ENCODE measurements at places on chromosomes 11 and 22.

GRCh38 chr11:78419327-78419726, 1.7 kb upstream of the GAB2 start:
- no peak for DNase-seq

DNA sequence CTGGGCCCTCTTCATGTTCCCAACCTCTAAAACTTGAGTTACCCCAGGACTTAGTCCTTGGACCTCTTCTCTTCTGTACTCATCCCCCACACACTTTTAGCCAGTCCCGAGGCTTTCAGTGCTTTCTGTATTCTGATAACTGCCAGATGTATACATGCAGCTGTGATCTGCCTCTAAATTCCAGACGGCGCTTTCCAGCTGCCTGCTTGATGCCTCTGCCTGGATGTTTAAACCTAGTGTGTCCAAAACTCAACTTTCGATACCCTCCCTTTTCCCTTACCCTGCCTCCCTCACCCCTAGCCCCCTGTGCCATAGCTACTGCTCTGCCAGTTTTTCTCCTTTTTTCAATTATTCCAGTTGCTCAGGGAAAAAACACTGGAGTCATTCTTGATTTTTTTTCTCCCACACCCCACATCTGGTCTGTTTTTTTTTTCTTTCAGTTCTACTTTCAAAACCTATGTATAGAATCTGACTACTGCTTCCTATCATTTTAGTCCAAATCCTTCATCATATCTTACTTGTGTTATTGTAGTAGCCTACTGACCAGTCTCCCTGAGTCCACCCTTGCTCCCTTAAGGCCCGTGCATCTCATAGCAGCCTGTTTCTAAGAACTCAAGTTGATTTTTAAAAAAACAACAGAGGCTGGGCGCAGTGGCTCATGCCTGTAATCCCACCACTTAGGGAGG, 32.9 kb upstream of the TECTA start:
- DNase-seq, result no peak

GRCh38 chr11:2077061-2077802, 62.0 kb downstream of the IGF2 start:
- no peak for DNase-seq

- DNase-seq, result no peak
These were observed 23.6 kb downstream of the APOL3 start for GRCh38 chr22:36136988-36137387.

DNA sequence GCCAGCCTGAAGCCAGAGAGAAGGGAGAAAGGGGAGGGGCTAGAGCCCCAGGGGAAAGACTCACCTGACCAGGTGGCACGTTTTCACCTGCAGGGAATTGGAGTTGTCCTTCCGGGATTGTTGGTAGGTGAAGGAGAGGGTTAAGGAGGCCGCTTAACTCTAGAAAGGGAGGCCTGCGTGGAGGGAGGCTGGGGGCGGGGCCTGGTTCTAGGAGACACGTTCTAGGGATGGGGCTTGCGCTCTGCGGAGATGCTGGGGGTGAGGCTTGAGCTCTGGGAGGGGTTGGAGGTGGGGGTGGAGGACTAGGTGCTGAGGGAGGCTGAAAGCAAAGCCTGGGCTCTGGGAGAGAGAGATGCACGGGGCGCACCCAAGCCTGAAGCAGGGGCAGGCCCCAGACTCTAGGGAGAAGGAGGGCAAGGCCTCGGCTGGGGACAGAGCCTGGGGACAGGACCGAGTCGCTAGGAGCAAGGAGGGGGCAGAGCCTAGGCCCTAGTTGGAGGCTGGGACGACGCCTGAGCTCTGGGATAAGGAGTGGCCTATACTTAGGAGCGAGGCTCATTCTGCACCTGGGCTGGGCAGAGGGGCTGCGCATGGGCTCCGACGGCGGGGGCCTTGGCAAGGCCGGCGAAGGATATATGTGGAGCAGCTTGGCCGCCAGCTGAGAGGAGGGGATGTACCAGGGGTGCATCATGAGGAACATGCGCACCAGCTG, 2.4 kb downstream of the RASGRP2 start:
- DNase-seq, result no peak

- DNase-seq, result peak; percentile 88
These were observed 42.2 kb upstream of the INCENP start for GRCh38 chr11:62081378-62082291.

DNA sequence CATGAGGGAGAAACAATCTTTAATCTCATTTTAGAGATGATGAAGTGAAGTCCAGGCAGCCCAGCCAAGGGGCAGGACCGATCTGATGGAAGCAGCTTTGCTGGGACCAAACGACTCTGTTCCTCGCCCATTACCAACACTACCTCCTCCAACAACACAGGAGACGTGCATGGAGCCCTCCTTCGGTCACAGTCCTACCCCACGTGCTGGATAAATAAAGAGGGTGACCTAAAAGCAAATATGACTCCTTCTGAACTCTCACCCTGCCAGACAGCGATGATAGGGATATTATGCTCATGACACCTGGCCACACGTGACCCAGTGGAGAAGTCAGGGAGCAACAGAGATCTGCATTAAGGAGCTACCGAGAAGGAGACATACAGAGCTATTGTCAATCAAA, 26.0 kb downstream of the SCGB1A1 start:
- no peak for DNase-seq

- no peak for DNase-seq
These were observed 1964.5 kb upstream of the RAG2 start for GRCh38 chr11:38562562-38562961.
